ENCODE measurements at places on chromosomes 5 and 9.
A peak's percentile ranks its signal among the peaks of the same experiment; 100 is the strongest.

GRCh38 chr9:136961279-136962065 is 9.4 kb downstream of the LCN12 start:
- DNase-seq: no peak

DNA sequence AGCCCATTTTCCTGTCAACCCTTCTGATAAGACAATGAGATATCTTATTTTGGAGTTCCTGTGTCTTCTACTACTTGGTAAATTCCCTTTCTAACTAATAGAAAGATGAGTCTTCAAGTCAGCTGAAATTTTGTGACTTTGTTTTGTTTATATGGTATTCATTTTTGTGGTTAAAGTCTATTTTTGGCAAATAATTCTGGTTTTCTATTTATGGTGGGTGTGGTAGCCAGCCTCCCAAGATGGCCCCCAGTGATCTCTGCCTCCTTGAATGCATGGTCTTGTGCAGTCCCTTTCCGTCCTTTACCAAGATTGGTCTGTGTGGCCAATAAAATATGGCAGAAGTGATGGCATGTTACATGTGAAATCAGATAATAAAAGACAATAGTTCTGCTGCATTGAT is 91.5 kb downstream of the NR3C1 start:
- DNase-seq: no peak

DNA sequence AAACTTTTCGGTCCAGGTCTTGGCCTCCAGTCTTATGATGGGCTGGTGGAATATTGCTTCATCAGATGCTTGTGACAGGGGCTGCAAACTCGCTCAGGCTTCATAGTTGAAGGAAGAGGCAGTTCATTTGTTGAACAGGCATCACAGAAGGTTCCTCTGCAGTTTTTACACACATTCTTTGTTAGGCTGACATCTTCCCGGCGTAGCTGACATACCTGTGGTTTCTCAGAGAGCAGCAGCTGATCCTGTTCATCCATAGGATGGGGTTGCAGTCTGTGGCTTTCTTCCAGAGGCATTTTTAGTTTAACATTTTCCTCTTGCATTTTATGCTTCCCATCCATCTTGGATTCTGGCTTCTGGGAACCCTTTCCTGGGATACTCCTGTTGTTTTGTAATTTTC is 1255.2 kb downstream of the EFNA5 start:
- no peak for DNase-seq

- no peak for DNase-seq
Observed at GRCh38 chr5:147391781-147392180, 118.1 kb downstream of the DPYSL3 start.

- DNase-seq: no peak
Observed at GRCh38 chr5:115423051-115423450, 121.5 kb downstream of the FEM1C start.

DNA sequence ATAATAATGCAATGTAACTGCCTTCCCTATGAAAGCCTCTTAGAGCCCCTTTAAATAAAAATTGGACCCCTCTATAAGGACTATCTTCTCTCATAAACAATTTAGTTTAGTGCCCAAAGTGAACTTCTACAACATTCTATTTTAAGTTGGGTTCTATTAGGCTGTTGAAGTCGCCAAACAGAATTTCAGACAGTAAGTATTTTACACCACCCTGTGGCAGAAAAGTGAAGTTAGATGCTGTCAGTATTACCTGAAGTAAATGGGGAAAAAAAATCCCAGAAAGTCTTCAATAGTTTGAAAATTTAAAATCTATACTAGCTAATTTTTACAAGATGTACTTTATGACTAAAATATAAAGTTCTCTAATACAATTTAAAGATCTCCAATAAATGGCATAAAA is 29.5 kb downstream of the CAAP1 start:
- DNase-seq: no peak

GRCh38 chr5:77849308-77849900 is 73.3 kb upstream of the TBCA start:
- no peak for DNase-seq

GRCh38 chr5:14331386-14331781 is 188.2 kb downstream of the TRIO start:
- DNase-seq: no peak

DNA sequence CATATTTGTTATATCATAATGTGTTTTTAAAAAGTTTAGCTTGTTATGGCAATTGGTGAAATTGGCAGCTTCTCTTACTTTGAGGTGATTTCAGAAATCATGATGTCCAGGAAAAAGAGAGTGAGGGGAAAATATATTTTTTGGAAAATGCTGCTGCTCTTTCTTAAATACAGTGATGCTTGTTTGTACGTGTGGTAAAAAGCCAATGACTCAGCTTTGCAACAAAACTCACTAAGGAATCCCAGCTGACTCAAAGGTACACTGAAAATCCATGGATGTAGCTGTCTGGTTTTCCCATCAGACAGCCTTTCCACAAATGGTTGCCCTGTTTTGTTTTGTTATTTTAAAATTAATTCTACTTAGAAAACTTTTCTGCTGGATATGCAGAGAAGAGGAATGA is 306.4 kb upstream of the PAPPA start:
- no peak for DNase-seq

GRCh38 chr5:173627860-173628392 is 11.5 kb upstream of the BOD1 start:
- DNase-seq: no peak

GRCh38 chr9:72315510-72316311 is 49.3 kb downstream of the ZFAND5 start:
- no peak for DNase-seq

DNA sequence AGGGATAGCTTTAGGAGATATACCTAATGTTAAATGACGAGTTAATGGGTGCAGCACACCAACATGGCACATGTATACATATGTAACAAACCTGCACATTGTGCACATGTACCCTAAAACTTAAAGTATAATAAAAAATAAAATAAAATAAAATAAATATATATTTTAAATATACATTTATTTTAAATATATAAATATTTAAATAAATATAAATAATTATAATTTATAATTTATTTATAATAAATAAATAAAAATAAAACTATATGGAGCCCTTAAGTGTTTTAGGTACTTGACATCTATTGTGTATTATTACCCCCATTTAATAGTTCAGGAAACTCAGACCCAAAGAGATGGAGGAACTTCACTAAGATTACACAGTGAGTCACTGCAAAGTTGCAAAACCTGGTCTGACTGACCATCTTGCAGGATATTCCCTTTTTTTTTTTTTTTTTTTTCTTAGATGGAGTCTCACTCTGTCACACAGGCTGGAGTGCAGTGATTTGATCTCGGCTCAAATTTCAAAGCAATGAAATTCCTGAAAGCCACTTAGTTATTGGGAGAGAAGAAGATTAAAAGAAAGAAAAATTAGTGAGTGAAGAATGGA is 5.8 kb upstream of the C5orf52 start:
- DNase-seq: no peak

DNA sequence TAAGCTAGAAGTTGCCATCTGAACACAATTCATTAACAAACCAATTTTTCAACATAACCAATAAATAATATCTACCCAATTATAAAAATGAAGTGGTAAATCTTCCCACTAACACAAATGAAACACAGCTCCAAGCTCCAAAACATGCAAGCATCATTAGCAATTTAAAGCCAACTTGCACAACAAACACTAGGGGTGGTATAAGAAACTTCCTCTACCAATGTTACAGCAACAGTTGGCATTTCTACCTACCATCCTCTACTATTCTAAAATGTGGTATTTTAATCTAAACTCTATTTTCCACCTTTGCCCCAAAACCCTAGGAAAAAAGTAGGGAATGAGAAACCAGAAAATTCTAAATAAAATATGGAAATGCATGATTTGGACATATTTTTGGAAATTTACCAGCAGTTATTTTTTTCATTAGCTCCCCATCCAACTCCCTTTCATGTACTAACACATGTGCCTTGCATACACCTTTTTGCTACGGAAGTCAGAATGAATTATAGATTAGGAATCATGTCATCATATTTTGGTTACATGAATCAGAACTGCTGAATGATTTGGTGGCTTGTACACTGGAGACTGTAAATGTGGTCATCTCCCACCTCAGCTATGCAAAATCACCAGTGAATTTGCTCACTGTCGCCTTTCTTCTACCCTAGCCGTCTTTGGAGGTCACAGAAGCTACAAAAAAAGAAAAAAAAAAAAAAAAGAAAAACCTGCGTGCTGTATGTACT is 4.1 kb downstream of the NR6A1 start:
- no peak for DNase-seq

- no peak for DNase-seq
Observed at GRCh38 chr9:70526902-70527301, 112.4 kb upstream of the KLF9 start.

DNA sequence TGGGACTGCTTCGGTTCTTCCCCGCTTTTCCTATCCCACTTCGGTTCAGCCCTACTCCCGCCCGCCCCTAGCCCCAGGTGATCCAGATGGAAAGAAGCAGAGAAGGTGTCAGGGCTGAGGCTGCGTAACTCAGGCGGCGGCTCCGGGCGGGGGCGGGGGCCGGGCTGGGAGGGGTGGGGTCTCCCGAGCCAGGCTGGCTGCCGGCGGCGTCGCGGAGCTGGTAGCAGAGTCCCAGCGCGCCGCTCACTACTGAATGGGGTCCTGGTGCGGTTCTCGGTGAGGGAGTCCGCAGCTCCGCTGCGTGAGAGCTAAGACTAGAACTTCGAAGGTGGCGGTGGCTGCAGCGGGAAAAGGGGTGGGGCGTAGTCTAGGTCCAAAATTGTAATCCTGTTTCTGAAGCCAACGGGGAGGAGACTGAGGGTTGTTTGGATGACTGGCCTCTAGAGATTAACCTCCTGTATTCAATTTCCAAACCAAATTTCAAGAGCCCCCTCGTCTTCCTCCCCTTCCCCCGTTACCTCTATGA is 1.4 kb downstream of the PRR16 start:
- DNase-seq: no peak

DNA sequence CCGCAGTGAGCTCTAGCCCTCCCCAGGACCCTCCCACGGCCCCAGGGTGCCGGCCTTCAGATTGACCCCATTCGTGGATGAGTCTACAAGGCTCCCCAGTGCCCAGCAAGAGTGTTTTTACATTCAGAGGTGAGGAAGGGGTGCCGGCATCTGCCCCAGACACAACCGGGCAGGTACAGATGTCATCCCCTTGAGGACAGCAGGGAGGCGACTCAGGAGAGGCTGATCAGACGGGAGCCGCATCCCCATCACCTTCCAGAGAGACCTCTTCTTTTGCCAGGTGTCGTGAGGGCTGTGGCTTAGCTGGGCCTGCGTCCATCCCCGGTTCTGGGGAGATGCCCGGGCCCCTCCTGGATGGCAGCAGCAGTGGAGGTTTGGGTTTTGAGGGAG is 4.3 kb upstream of the LRRC14B start:
- DNase-seq: peak; percentile 58

DNA sequence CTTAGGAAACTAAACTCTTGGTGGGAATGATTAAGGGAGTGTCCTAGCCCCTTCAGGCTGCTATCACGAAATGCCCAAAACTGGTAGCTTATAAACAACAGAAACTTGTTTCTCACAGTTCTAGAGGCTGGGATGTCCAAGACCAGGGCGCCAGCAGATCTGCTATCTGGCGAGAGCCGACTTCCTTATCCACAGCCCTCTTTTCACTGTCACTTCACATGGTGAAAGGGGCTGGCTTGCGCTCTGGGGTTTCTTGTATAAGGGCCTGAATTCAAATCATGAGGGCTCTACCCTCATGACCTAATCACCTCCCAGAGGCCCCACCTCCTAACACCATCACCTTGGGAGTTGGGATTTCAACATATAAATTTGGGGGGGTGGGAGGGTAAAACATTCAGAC is 49.1 kb downstream of the IPPK start:
- DNase-seq: no peak

DNA sequence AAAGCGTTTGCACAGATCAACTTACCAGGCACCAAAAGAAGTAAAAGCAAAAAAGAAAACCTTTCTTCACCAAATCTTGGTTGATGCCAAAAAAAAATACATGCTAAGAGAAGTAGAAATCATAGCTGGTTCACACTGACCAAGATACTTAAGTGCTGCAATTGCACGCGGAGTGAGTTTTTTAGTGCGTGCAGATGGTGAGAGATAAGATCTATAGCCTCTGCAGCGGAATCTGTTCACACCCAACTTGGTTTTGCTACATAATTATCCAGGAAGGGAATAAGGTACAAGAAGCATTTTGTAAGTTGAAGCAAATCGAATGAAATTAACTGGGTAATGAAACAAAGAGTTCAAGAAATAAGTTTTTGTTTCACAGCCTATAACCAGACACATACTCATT is 36.4 kb upstream of the CCDC152 start:
- DNase-seq: no peak

DNA sequence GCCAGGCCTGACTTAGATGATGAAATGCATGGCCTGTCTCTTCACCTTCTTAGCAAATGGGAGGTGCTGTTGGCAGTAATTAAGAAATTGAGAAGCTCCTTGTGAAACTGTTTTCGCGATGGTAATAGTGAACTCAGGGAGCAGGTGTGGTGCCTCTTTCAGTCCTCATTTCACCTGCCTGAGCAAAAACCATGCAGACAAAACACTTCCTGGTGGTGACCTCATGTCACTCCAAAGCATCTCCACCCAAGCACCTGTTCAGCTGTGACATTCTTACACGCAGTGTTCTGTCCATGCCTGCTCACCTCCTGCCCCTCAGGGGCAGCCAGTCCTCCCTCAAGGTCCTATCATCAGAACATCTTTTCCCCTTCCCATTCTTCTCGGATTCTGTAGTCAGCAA is 146.5 kb downstream of the CD180 start:
- DNase-seq: no peak

DNA sequence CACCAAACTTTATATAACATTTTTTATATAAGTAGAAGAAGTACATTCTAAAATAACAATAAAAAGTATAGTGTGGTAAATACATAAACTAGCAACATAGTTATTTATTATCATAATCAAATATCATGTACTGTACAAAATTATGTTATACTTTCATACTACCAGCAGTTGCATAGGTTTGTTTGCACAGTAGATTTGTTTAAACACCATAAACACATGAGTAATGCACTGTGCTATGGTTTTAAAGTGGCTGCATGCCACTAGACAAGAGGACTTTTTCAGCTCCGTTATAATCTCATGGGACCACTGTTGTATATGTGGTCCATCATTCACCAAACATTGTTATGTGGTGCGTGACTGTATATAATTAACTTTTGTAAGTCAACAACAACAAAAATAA is 137.6 kb downstream of the DRD1 start:
- no peak for DNase-seq

- DNase-seq: no peak
Observed at GRCh38 chr5:55599148-55600050, 64.6 kb upstream of the PLPP1 start.

GRCh38 chr5:97131139-97131710 is 11.2 kb downstream of the LIX1 start:
- DNase-seq: no peak

GRCh38 chr5:142743592-142744441 is 26.4 kb upstream of the ARHGAP26 start:
- no peak for DNase-seq
